Stimulated activated CD8-positive, alpha-beta memory T cell treated with anti-CD3 and anti-CD28 coated beads, Interleukin-4, amount 100 ng/mL, for 48 hours (primary cell): ENCODE measurements at places on chromosomes 7 and 10.

GRCh38 chr7:74584160-74584954, 73.2 kb upstream of the GTF2I start:
- DNase-seq = no peak

- no peak for DNase-seq
These were observed 529.4 kb upstream of the IGFBP3 start for GRCh38 chr7:46450425-46450824.

GRCh38 chr7:116802144-116802745, 60.1 kb upstream of the CAPZA2 start:
- DNase-seq = no peak

GRCh38 chr10:59852670-59853069, 53.7 kb downstream of the CCDC6 start:
- no peak for DNase-seq

DNA sequence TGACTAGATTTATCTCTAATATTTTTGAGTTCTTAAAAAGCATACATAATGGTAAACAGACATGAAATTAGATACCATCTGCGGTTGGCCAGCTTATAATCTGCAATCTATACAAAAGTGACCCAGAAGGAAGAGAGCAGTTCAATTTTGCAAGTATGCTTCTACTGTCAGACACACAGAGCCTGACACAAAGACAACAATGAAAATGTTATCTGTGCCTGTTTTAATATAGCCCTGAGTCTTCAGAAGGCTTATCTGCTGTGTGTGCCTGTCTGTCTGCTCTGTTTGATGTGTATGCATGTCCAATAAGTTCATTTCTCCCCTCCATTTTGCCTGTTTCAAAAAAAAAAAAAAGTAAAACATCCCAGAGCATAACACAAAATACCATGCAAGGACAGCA, 73.3 kb upstream of the FHIP2A start:
- no peak for DNase-seq

GRCh38 chr10:77030974-77031373, 606.6 kb downstream of the KCNMA1 start:
- no peak for DNase-seq

DNA sequence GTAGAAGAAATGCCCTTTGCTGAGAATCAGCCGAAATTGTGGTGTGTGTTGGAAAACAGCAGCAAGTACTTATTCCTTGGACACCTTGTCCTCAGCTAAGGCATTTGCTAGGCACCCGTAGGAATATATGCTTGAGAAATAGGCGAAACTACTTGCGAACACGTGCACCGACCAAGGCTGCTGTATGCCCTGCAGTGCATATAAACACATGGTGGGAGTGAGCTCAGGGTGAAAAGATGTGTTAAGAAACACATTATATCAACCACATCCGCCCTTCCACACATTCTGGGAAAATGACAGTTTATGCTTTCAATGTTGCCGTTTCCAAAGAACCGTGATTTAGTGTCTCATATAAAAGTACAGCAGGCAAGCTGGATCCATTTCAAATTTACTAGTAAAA, 199.2 kb downstream of the JCAD start:
- no peak for DNase-seq

GRCh38 chr7:127900732-127901685, 130.2 kb downstream of the LRRC4 start:
- DNase-seq = no peak
